ENCODE measurements at places on chromosomes 16 and 17.

DNA sequence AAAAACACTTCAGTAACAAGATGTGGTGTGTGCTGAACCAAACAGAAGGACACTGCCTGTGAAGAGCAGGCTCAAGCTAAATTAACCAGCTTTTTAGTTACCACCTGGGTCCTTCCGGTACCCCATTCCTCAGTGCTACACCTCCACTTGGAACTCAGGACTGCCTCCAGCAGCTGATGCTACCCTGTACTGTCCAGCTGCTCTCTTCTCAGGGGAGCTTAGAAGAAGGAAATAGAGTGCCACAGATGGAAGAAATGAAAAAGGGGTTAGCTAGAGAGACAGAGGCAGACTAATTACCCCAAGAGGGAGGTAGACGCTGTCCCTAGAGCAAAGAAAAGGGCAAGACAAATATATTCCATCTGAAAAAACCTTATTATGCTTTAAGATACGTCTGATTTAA lies 5.7 kb downstream of the MED13 start:
- no peak for DNase-seq

GRCh38 chr16:24950275-24950674 lies 64.9 kb downstream of the ARHGAP17 start:
- DNase-seq, result peak; percentile 84

DNA sequence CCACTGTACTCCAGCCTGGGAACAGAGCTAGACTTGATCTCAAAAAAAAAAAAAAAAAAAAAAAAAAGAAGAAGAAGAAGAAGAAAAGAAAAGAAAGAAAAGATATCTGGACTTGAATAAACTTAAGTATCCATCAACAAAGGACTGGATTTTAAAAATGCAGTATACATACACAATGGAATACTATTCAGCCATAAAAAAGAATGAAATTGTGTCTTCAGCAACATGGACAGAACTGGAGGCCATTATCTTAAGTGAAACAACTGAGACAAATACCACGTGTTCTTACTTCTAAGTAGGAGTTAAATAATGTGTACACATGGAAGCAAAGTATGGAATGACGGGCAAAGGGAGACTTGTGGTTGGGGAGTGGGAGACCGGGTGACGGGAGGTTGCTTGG lies 40.1 kb upstream of the MNT start:
- no peak for DNase-seq

GRCh38 chr17:29111816-29112499 lies 68.2 kb downstream of the MYO18A start:
- DNase-seq, result peak; percentile 76

DNA sequence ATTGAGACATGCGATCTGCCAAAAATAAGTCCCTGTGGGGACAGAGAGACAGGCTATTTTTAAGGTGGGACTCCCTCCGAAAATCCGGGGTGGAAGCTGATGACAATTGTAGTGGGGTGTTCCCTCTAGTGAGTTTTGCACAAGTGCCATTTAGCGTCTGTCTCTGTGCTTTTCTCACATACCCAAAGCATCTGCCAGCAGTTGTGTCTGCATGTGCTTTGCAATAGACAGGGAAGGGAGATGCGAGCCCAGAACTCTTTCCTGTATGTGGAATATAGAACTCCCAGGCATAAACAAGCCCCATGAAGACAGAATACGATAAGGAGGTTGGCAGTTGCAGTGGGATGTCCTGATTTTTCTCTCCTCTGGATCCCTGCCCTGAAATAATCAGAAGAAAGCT lies 282.7 kb upstream of the XYLT1 start:
- DNase-seq, result no peak

GRCh38 chr17:57035971-57036481 lies 49.0 kb upstream of the AKAP1 start:
- DNase-seq, result no peak

DNA sequence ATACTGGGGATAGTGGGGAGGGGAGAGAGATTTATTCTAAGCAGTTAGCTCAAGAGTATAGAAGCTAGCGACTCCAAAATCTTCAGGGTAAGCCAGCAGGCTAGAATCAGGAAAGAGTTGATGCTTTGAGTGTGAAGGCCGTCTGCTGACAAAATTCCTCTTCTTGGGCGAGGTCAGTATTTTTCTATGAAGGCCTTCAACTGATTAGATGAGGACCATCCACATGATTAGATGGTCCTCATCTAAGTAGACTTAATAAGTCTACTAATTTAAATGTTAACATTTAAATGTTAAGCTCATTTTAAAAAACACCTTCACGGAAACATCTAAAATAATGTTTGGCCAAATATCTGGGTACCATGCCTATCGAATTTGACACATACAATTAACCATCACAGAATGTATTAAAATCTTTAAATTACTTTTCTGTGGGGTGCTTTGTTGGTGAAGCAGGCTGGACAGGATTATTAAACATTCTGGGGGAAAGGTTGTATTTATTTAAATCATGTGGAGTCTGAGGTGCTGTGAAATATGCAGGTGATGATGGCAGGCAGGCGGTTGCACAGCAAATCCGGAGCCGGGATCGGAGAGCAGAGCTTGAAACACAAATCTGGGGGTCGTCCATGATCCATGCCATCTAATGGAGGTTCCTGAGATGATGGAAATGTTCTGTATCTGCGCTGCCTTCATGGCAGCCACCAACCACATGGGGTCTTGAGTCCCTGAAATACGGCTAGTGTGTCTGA lies 49.8 kb upstream of the ADORA2B start:
- no peak for DNase-seq

DNA sequence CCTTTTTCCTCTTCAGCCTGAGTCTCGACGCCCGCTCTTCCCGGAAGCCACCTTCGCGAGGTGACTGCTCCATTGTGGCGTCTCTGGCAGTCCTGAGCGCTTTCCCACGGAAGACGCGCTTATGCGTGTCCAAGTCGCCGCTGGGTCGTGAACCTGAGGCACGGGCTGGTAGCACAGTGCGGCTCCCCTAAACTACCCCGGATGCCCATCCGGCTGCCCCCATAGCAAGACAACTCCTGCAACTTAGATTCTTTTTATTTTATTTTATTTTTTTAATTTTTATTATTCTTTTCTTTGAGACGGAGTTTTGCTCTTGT lies 2.1 kb upstream of the ESRP2 start:
- no peak for DNase-seq

- DNase-seq, result no peak
Measured at GRCh38 chr16:19677402-19677801, 40.6 kb downstream of the KNOP1 start.

GRCh38 chr16:11605891-11606290 lies 19.2 kb upstream of the LITAF start:
- DNase-seq, result no peak

DNA sequence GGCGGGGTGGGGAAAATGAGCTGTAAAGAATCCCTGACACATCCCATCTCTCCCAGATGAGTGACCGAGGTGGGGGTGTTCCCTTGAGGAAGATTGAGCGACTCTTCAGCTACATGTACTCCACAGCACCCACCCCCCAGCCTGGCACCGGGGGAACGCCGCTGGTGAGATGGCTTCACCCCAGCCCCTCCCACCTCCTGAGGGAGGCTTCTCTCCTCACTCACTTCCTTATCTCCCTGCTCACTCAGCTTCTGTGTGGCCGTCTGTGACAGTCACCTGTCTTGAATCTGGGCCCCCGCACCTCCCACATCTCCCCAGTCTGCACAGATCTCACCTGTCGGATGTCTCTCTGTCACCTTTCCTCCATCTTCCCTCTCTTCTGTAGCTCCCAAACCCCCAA lies 13.4 kb downstream of the PDK2 start:
- no peak for DNase-seq

- DNase-seq, result peak; percentile 78
Measured at GRCh38 chr17:75864448-75864871, 9.3 kb upstream of the WBP2 start.

DNA sequence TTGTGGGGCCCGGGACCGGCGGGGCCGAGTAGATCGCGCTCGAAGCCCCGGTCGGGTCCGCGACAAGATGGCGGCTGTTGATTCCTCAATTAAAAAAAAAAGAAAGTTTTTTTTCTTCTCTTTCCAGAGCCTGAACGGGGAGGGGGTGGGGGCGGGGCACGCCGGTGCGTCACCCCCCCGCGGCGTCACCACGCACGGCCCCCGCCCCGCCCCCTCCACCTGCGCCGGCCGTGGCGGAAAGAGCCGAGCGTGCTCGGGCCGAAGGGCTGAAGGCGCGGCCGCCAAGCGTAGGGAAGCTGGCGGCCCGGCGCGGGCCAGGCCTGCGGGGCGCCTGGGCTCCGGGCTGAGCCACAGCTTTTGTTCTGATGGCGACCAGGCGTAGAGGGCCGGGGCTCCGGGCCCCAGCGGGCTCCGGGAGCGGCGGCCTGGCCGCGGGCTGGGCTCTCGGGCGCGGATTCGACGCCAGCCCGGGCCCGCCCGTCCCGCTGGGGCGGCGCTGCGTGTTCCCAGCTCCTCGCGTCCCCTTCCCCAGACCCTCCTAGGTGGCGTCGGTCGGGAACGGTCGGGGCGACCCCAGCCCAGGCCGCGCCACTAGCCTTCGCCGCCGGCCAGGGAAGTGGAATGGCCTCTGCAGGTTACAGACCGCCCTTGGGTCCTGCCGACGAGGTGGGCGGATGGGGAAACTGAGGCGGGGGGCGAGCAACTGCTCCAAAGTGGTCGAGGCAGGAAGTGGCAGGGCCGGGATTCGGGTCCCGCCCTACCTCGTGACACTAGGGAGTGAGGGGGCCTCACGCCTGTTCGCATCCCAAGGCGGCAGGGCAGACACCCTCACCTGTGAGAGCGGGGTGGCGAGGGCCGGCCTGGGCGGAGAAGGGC lies at the start of gene CREBBP:
TSS of gene CREBBP (minus strand) at position 91 of the 876 bp plus-strand sequence. CDS start 797 bp downstream, outside the sequence.
- peak; percentile 83 for DNase-seq

GRCh38 chr17:47254403-47254943 lies 846 bp downstream of the ITGB3 start:
- no peak for DNase-seq

GRCh38 chr16:4115209-4115948 lies 863 bp downstream of the ADCY9 start:
- DNase-seq, result peak; percentile 67

GRCh38 chr17:60610473-60610872 lies 10.5 kb downstream of the PPM1D start:
- no peak for DNase-seq

DNA sequence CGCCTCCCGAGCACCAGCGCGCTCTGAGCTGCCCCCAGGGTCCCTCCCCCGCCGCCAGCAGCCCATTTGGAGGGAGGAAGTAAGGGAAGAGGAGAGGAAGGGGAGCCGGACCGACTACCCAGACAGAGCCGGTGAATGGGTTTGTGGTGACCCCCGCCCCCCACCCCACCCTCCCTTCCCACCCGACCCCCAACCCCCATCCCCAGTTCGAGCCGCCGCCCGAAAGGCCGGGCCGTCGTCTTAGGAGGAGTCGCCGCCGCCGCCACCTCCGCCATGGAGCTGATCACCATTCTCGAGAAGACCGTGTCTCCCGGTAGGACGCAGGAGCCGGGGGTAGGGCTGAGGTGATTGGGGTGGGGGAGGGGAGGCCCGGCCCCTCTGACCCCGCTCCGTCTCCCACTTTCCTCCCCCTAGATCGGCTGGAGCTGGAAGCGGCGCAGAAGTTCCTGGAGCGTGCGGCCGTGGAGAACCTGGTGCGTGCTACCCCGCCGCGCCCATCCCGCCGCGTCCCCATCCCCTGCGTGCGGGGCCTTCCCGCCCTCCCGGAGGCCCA lies 329 bp downstream of the KPNB1 start:
- no peak for DNase-seq

GRCh38 chr17:72474719-72475477 lies 354.1 kb downstream of the SOX9 start:
- DNase-seq, result no peak

DNA sequence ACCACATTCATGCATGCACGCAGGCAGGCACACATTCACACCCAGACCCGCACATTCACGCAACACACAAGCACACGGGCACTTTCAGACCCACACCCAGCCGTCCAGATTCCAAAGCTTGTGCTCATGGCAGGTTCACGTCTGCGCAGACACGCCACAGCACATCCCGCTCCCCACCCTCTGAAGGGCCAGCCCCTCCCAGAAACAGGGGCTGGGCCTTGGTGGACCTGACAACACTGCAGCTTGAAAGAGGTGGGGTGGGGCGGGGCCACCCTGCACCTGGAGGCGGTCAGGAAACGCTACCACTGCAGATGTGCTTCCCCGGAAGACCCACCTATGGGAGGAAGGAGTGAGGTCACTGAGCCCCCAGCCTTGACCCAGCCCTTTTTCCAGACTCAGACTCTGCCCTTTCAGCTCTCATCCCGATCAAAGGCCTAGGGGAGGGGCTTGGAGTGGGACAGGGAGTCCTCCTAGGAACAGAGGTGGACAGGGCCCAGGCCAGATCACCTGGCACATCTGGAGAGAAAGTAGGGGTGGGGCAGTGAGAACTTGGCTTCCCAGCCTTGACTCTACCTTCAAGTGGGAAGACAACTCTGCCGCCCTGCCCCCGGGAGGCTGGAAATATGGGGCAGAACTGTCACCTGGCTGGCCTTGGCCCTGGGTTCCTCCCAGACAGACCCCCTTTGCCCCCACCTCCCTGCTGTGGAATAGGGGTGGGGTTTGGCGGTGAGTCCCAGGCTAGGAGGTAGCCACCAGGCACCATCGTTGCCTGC lies 11.0 kb downstream of the P3H4 start:
- no peak for DNase-seq

GRCh38 chr17:49556223-49556943 lies 19.3 kb upstream of the NXPH3 start:
- DNase-seq, result peak; percentile 75

DNA sequence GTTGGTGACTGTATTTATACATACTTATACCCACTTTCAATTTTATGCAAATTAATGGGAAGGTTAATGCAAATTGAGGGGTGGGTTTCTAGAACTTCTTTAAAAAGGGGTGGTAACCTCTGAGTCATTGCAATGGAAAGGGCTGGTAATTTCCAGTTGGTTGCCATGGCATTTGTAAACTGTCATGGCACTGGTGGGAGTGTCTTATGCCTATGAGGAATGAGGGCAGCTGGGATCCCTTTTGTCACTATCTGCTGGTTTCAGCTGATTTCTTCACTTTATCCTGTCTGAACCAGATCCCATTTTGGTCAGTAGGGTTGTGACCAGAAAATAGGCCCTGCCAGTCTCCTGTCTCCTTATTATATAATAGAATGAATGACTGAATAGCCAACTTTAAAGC lies 1006.7 kb upstream of the GOT2 start:
- DNase-seq, result no peak

GRCh38 chr16:69040144-69040909 lies 65.1 kb upstream of the HAS3 start:
- no peak for DNase-seq

GRCh38 chr16:66617728-66618127 lies 13.2 kb downstream of the CMTM3 start:
- DNase-seq, result no peak

DNA sequence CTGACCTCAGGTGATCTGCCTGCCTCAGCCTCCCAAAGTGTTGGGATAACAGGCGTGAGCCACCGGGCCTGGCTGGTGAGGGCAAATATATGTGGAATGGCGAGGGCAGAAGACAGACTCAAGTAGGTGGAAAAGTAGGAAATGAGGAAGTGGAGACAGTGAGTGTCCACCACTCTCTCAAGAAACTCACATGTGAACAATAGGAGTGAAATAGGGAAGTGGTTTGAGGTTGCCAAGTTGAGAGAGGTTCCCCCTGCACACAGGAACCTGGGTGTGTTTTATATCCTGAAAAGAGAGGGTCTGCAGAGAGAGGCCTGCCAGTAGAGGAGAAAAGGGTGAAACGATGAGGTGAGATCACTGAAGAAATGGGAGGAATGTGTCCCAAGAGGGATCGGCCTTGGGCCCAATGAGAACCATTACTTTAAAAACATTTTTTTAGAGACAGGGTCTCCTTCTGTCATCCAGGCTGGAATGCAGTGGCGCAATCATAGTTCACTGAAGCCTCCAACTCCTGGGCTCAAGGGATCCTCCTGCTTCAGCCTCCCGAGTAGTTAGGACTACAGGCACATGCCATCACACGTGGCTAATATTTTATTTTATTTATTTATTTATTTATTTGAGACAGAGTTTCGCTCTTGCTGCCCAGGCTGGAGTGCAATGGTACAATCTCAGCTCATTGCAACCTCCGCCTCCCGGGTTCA lies 17.1 kb upstream of the CORO1A start:
- DNase-seq, result no peak

All from MG63 (cell line).